Omental fat pad (tissue), 4 donors: ENCODE measurements at places on chromosomes 6 and 20.
A peak's percentile ranks its signal among the peaks of the same experiment; 100 is the strongest.

DNA sequence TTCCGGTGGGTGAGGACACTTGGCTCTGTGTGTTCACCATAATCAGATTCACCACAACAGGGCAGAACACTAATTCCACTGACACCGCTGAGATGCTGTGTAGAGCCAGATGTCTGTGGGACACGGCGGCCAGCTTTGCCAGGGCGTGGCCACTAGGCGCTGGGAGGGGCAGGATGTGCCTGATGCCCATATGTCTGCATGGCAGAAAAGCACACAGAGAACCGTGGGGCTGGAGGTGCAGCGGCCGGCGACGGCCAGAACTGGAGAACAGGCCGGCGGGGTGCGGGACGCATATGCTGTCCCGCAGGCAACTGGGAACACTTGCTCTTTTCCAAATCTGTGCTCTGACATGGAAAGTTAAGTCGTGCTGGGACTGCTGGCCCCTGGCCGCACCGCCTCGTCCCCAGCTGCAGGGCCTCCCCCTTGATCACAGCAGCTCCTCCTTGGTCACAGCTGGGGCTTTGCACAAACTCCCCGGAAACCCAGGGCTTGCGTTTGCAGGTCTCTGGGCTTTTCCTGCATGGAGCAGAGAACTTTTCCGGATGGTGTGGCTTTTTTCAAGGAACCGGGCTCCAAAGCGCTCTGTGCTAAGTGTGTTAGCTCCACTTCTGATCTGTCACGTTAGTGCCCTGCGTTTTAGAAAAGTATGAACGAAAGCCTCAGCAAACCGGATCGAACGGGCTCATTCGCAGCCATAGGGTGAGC, 31.1 kb downstream of the NTSR1 start:
- DNase-seq, result no peak

DNA sequence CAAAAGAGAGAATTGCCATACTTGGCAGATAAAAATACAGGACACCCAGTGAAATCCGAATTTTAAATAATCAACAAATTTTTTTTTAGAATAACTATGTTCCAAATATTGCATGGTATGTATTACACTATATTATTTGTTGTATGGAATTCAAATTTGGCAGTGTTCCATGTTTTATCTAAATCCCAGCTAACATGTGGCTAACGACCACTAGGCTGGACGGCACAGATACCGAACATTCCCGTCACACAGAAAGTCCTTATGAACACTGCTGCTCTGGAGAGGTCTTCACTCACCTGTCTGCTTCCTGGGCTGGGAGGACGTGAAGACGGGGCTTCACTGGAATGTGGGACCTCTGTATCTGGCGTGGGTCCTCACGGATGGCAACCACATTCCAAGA, 32.8 kb downstream of the SNX5 start:
- DNase-seq, result no peak

DNA sequence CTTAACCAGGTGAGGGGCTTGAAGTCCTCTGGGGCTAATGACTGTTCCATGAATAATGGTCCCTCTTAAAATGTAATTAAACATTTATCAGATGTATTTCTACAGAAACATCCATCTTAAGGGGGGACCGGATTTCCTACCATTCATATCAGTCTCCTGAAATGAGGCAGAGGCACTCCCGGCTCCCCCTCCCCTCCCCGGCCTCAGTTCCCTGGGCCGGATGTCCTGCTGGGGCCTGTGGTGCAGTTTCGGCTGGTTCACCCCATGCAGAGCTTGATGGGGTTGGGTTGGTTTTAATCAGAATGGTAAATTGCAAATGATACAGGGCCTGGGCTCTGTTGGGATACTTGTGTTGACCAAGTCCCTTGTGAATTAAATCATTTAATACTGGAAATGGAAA, 349.4 kb downstream of the PREX1 start:
- DNase-seq, result no peak

- no peak for DNase-seq
These were observed 17.9 kb upstream of the CST3 start for GRCh38 chr20:23655491-23656211.

DNA sequence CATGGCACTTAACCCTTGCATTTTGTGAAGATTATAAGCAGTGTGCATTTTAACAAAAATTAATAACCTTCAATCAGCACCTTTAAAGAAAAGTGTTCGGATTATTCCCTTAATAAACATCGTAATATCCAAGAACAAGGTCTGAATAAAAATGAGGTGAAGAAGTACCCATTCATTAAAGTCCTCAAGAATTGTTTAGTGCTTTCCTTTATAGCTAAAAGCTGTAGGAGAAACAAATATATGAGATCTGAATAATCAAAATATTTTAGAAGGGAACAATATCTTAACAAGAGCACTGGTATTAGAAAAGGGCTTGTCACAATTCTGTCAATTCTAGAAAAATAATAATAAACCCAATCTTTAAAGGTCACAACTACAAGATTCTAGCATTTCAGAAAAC, 167.7 kb upstream of the SUPT3H start:
- no peak for DNase-seq

GRCh38 chr6:81228912-81229555, 523.4 kb downstream of the TENT5A start:
- DNase-seq, result no peak

DNA sequence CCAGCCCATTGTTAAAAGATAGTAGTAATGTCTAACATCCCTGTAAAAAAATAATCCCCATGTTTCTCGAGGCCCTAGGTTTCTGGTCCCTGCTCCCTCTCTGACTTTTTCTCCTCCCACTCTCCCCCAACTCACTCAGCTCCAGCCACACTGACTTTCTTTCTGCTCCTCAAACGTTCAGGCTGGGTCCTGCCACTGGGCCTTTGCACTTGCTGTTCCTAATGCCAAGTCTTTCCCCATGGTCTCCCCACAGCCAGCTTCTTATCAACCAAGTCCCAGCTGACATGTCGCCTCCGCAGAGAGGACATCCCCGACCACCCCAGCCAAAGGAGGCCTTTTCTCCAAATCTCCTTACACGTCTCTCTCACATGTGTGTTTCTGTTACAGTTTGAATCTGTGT, 21.8 kb upstream of the PTGIS start:
- DNase-seq, result no peak

- DNase-seq, result peak; percentile 82
These were observed 132.2 kb downstream of the OGFRL1 start for GRCh38 chr6:71420693-71421328.

- DNase-seq, result no peak
These were observed 3.1 kb upstream of the TLDC2 start for GRCh38 chr20:36872852-36873251.

DNA sequence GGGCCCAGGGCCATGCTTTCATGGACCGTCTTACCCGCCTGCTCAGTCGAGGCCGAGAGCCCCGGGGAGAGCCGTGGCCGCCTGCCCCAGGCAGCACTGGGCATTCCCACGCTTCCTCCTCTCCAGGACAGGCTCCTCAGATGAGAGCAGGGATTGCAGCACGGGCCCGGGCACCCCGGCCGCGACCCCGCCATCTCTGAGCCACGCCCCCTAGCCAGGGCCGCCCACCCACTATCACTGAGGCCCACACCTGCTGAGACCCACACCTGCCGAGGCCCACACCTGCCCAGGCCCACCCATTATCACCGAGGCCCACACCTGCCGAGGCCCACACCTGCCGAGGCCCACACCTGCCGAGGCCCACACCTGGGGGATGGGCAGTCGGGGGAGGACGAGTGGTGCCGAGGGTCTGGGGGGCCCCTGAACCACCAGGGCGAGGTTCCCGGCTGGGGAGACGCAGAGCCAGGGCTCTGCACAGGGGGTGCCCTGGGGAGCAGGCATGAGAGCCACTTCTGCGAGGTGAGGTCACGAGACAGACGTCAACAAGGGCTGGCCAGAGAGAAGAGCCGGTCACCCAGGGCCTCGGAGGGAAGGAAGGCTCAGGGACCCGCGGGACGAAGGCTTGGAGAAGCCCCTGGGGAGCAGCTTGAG, 235.6 kb downstream of the ERMARD start:
- DNase-seq, result no peak

DNA sequence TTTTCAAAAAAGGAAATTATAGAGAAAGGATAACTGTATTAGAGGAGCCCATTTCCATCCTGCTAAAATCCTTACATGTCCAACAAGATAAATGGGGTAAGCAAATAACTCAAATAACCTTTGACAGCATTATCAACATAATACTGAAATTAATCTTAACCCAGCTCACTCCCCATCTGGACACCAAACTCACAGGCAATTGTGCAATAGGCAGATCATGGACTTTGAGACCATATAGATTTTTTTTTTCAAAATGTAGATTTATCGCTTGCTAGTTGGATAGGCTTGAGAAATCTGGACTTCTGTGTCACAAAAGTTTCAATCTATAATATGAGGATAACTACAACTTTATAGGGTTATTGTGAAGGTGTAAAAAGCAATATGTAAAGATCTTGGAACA, 134.4 kb upstream of the ASCC3 start:
- DNase-seq, result no peak

GRCh38 chr6:146311079-146311478, 232.6 kb upstream of the RAB32 start:
- DNase-seq, result no peak

GRCh38 chr20:32902456-32903420, 44.0 kb downstream of the EFCAB8 start:
- DNase-seq, result no peak
